ENCODE measurements at places on chromosomes 7 and 10.

GRCh38 chr7:107312418-107312817 is 143.6 kb downstream of the HBP1 start:
- no peak for DNase-seq

DNA sequence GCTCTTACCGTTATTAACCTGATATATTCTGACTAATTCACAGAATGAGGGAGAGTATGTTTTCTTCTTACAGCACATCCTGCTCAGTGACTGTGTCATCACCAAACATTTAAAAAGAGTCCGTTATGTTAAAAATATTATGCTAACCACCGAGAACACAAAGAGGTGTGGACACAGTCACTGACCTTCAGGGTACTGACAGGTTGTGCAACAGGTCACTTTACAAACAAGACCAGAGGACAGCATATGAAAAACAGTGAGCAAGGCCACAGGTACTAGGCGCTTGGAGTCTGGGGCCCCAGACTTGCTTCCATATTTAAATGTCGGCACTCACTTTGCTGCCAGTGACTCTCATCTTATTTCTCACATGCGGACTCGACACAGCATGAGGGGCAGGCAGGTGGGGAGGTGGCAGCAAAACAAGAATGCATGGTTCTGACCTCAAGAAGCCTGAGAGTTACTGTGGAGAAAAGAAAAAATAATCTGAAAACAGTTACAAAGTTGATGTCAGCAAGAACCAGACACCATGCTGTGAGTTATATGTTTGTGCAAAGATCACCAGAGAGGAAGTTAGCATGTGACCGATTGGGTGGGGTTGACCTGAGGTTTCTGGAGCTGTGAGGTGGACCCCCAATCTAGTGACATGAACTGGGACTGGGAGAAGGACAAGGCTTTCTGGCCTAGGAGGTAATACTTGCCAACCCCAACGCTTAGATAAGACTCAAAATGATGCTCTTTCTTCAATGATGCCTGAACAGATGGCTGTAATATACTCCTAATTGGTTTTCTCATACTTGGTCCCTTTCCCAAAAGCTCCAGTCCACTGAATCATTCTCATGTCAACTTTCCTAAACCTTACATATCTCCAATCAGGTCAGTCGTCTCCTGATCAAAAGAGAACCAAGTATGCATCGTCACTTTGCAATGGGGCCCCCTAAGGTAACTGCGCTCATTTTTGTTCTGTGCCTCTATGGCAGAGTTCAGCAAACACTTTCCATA is 102.4 kb downstream of the HIPK2 start:
- no peak for DNase-seq

- no peak for DNase-seq
These were observed 18.3 kb downstream of the UBN2 start for GRCh38 chr7:139249179-139249810.

- DNase-seq, result no peak
These were observed 26.2 kb downstream of the ABLIM1 start for GRCh38 chr10:114631666-114632417.

DNA sequence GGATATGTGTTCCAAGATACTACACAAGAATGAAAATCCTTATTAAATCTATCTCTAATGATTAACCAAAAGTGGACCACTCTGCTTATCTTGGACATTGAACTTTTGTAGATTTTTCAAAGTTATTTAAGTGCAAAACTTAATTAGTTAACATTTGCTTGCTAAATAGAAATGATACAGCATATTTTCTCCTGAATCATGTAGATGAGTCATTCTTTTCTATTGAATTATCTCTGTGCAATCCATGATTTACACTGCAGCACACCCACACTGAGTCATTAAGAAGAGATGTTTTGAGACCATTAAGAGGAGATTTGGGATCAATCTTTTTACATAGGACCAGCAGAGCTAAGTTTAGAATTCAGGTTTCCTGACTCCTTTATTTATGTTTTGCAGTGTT is 6.6 kb upstream of the ABCC2 start:
- DNase-seq, result peak; percentile 59

DNA sequence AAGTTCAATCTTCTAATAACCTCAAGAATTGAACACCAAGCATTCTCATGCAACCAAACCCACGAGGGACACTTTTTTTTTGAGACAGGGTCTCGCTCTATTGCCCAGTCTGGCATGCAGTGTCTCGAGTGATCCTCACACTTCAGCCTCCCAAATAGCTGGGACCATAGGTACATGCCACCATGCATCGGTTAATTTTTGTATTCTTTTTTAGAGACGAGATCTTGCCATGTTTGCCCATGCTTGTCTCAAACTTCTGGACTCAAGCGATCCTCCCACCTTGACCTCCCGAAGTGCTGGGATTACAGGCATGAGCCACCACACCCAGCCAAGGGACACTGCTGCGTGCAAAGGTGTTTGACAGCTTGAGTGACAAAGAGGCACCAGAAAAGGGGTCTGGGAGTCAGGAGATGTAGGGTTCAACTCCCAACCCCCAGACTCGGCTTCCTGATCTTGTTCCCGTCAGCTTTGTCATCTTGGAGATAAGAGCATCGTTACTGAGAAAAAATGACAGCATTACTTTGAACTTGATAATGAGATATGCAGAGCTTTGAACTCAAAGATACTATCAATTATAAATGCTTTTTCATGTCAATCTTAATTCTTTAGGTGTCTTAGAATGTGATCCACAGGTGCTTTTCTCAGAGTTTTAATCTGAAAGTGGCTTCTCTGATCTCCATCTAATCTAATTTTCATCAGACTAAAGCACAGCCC is 1.6 kb upstream of the CYTH3 start:
- DNase-seq, result no peak

- no peak for DNase-seq
These were observed 34.8 kb downstream of the ITGB8 start for GRCh38 chr7:20365486-20365885.

Data from AG04449 (cell line).